ENCODE measurements at places on chromosomes 5 and 9.

DNA sequence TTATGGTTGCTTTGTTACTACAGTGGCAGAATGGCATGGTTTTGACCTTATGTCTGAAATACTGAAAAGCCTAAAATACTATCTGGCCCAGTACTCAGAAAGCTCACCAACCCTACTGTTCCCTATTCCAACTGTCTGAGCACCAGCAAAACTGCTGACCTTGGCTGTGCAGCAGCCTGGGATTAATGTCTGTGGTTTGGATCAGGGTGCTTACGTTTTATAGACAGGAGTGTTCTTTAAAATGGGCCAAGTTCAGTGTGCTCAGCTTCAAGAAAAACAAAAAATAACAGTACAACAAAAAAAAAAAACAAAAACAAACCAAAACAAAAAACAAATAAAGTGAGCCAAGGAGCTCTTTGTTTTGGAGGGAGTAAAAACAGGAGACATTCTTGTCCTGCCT, 36.4 kb downstream of the SLC28A3 start:
- no peak for DNase-seq

- DNase-seq = no peak
Measured at GRCh38 chr5:171355302-171355724, 32.3 kb upstream of the NPM1 start.

- DNase-seq = no peak
Measured at GRCh38 chr5:154484393-154485095, 6.5 kb upstream of the HAND1 start.

DNA sequence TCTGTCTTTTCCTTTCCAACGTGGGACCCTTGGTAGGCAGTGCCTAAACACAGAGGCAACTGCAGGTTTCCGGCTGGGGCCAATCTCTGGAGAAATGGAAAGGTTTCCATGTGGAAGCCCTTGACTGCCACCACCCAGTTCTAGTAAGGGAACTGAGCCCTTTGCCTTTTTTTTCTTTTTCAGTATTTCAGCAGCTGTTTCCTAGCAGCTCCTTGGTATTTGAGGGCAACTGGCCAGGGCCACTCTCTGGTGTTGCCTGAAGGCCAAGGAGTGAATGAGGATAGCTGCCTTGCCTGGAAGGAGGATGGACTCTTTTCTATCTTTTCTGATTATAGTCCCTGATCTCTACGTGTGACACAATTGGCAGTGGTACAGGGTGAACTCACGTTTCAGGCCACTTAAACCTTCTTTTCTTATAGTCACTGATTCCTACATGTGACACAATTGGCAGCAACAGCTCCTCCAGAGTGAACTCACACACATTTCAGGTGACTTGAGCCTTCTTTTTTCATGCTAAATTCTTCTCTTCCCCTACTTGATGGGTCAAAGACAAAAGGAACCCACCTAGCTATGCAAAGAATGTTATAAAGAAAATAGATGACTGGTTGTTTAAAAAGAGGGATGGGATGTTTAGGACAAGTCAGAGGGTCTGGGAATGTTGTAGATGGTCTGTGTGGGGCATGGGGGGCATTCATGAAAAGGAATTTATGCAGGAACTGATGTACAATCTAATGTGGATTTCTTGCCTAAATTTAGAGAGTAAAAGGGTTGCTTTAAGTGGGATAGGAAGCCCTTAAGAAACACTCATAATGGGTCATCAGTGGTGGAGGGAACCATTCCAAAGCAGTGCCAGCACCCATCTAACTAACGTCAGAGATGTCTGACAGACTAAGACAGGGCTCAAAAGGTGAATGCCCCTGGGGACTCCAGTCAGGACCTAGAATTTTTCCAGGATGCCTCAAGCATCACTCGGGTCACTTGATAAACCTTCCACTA, 190.1 kb downstream of the TMEM232 start:
- no peak for DNase-seq

DNA sequence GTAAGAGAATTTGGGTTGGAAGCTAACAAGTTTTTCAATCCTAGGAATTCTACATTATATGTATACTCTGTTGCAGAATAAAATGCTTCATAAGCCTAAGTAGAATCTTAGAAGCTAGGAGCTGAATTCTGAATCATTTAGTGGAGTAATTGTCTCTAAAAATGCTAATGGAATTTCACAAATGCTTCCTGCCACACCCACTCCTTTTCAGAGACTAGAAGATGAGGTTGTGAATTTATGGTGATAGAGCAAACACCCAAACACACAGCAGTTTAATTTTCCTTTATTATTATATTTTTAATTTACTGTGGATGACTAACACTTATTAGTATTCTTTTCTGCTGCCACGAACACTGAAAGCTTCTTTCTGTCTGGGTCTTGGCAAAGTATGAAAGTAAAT, 208.0 kb upstream of the PDE4D start:
- DNase-seq = no peak

DNA sequence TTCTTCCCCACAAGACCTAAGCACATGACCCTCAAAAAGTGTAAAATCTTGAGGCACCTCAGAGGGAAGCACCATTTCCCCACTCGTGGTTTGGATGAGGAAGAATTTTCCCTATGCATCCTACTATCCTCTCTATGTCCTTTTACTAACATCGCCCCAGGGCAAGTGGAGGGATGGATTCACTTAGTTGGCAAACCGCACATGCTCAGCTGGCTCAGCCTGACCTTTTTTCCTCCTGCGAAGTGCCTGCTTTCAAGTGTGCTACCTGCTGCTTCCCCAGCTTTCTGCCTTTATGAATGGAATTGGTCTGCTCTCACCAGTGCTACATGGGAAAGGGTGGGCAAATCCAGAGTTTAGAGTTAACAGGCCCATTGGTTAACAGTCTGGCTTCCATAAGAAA, 56.6 kb upstream of the IFNK start:
- DNase-seq = no peak

DNA sequence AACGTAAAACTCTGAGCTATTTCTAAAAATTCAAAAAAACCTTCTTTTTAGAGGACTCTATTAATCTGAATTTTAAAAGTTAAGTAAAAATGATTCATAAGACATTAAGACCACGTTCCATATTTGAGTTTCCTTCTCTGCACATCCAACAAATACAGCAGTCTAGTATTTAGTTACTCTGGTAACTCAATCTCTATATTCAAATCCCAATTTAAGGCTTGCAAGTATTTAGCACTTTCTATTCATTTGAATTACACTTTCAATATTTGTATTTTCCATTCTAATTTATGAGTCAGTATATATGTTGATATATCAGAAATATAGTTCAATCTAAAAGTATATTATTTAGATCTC, 17.7 kb downstream of the RFX3 start:
- DNase-seq = no peak

DNA sequence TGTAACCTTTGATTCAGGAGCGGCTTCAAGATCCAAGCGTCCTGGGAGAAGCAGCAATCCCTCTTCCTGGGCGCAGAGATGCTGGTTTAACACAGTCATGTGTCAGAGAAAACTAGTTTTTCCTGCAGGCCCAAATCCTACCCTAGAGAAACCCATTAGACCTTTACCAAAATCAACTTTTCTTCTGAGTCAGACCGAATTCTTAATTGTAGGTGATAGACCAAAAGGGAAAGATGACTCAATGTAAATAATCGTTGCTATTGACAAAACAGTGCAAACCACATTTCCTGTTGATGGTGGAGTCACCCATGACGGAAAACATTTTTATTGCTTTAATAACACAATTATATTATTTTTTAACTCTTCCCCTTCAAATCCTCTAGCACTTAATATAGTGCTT, 40.1 kb downstream of the SLC1A1 start:
- no peak for DNase-seq

GRCh38 chr5:159175547-159175946, 33.8 kb downstream of the RNF145 start:
- no peak for DNase-seq

DNA sequence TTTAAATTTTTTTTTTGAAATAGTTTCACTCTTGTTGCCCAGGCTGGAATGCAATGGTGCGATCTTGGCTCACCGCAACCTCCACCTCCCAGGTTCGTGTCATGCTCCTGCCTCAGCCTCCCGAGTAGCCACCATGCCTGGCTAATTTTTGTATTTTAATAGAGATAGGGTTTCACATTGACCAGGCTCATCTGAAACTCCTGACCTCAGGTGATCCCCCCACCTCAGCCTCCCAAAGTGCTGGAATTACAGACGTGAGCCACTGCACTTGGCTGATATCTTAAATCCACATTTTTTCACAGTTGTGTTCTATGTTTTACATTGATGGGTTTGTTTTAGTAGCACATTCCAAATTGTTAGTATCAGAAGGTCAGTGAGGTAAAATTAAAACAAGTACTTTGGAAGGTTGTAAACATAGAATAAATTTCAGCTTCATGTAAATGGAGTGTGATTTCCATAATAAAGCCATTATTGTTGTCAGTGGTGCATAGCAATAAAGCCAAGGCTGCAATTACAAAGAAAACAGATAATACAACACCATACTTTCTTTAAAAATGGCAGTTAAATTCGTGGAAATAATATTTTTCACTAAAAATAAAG, 287.2 kb downstream of the ARRDC3 start:
- DNase-seq = no peak

- no peak for DNase-seq
Measured at GRCh38 chr5:112138526-112138925, 280.6 kb downstream of the EPB41L4A start.

- no peak for DNase-seq
Measured at GRCh38 chr5:133523961-133524586, 88.3 kb downstream of the FSTL4 start.

- no peak for DNase-seq
Measured at GRCh38 chr5:100693481-100693880, 158.3 kb downstream of the FAM174A start.

DNA sequence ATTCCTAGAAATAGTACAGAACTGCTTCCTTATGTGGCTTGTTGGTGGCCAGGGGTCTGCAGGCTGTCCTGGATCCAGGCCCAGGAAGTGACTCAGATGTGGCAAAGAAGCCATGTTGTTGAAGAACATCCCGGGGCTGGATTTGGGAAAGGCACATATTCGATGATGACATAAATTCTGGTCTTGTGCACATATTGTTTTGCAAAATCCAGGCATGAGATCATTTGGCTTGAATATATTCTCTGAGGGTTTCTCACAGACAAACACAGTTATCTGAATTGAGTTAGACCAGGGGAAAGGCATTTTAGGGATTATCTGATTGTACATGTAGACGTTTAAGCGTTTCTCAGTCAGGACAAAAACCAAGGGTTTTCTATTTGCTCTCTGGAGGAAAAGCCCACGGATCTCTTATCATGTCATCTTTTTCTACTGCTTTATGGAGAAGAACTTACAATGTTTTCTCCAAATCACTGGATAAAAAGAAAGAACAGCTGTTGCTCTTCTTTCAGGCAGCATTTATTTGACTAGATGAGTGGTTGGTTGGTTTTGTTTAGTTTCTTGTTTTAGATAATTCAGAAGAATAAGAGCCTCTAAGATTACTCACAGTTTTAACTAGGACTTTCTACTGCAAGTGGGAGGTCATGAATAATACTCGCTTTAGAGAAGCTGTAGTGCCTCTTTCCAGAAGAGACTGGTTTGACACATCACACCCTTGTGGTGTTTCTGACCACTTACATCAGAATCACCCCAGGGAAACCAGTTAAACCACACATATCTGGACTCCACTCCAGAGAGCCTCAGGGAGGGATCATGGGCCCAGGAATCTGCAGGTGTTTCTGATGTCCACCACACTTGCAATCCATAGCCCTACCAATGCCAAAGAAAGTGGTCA, 29.5 kb upstream of the LHFPL2 start:
- no peak for DNase-seq

- no peak for DNase-seq
Measured at GRCh38 chr5:127233590-127233989, 57.0 kb upstream of the MEGF10 start.

GRCh38 chr9:20040991-20041696, 252.3 kb upstream of the SLC24A2 start:
- peak; percentile 51 for DNase-seq

GRCh38 chr5:167765352-167765751, 526.1 kb upstream of the WWC1 start:
- no peak for DNase-seq

- no peak for DNase-seq
Measured at GRCh38 chr9:109981091-109981490, 201.1 kb downstream of the PALM2AKAP2 start.

GRCh38 chr9:126842977-126843799, 17.3 kb upstream of the ZBTB34 start:
- DNase-seq = no peak

GRCh38 chr5:9329125-9329524, 216.8 kb downstream of the SEMA5A start:
- DNase-seq = no peak

- no peak for DNase-seq
Measured at GRCh38 chr5:172235827-172236736, 42.1 kb downstream of the EFCAB9 start.

Measured in NCI-H2081 treated with DMSO at 0.1 percent for 48 hours (cell line).